ENCODE measurements at places on chromosomes 1 and 21.

DNA sequence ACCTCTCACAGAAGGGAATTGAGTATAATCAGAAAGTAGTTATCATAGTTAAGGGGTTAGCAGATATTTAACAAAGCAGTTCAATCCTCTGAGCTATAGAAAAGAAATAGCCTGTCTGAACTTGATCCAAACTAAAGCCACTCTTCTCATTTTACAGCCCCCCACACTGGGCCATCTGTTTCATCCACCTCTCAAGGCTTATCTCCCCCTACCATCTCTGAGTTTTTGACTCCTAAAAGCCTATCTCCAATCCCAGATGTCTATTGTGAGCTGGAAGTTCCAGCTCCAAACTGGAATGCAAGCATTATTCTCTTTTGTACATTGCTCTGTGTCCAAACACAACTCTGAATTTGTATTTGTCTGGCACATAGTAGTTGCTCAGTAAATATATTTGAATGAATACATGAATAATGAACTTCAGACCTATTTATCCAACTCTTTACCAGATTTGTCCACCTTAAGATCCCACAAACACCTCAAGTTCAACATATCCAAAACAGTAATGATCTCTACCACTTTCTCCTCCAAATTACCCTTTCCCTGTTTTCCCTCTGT is 98.1 kb downstream of the PLPP3 start:
- no peak for DNase-seq

- no peak for DNase-seq
Measured at GRCh38 chr1:209655411-209656231, 3.4 kb upstream of the LAMB3 start.

DNA sequence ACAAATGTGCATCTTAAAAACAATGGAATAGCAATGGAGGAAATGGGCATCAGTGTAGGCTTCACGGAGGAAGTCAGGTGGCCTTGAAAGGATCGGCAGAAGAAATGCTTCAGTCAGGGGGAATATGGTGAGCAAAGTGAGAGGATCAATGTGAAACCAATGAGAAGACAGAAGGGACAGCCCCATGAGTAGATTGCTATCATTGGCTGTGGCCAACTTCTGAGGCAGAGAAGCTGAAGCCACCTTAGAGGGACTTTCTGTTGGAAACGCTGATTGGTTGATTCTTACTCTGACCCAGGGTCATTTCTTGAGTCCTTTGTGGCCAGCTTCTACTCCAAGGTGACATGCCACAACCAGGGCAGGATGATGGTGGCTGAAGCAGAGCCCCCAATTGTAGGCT is 130.7 kb upstream of the ZNF648 start:
- DNase-seq, result no peak

GRCh38 chr21:46264690-46265144 is 20.7 kb downstream of the MCM3AP start:
- DNase-seq, result no peak

DNA sequence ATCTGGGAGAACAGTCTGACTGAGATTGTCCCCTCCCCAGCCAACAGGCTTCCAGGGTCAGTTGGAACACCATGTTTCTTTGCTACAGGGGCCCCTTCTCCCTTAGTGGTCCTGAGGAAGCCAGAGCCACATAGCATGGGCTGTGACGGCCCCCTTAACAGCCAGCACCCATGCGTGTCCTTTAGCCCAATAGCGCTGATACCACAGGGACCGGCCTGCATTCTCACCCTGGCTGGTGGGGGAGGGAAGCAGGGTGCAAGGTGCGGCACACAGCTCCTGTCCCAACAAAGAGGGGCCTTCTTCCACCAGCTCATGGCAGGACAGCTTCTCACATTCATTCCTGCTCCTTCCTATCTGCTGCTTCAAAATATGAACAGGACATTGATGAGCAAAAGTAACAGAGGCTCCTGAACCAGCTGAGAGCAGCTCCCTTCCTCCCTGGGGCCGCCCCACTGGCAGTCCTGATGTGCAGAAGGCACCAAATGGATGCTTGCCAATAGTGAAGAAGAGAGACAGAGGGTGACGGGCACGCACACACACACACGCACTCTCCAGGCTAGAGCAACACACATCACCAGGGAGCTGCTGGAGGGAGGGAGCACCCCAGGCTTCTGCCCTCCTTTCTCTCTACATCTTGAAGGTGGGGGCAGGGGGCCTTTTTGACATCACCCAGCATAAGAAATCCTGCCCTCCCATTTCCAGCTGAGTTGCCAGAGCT is 99.4 kb downstream of the CRYAA start:
- DNase-seq, result no peak

GRCh38 chr1:50109647-50110075 is 941 bp downstream of the ELAVL4 start:
- no peak for DNase-seq

- peak; percentile 72 for DNase-seq
Measured at GRCh38 chr1:181482521-181483284, 614 bp upstream of the CACNA1E start.

- no peak for DNase-seq
Measured at GRCh38 chr21:38927776-38928175, 122.0 kb downstream of the ETS2 start.

- DNase-seq, result no peak
Measured at GRCh38 chr21:34020005-34020847, 53.2 kb upstream of the MRPS6 start.

GRCh38 chr1:81489372-81489934 is 311.3 kb upstream of the ADGRL2 start:
- no peak for DNase-seq

- no peak for DNase-seq
Measured at GRCh38 chr1:102531036-102531435, 534.3 kb upstream of the OLFM3 start.

- no peak for DNase-seq
Measured at GRCh38 chr1:53376742-53377437, 49.0 kb upstream of the LRP8 start.

DNA sequence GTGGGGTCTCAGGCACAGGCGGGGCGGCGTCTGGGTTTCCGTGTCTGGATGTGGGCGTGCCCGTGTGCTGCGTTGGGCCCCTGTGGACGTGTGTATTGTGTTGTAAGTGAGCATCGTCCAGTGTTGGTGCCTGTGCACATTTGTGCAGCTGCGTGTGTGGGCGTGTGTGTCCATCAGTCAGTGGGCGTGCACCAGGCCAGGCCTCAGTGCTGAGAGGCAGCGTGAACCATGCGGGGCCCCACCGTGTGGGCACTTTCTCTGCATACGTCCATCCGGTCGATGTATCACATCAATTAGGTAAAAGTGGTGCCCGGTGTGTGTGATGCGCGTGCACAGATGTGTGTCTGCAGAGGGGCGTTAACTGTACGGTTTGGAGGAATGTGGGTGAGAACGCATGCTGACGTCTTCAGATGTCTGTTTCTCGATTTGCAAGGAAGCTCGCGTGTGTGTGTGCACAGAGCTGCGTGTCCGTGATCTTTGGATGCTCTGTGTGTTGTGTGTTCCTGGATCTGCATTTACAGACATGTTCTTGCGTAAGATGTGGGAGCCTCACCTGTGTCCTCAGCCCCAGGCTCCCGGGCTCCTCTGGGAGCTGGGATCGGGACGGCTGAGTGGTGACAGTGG is 24.6 kb downstream of the AGRN start:
- no peak for DNase-seq

DNA sequence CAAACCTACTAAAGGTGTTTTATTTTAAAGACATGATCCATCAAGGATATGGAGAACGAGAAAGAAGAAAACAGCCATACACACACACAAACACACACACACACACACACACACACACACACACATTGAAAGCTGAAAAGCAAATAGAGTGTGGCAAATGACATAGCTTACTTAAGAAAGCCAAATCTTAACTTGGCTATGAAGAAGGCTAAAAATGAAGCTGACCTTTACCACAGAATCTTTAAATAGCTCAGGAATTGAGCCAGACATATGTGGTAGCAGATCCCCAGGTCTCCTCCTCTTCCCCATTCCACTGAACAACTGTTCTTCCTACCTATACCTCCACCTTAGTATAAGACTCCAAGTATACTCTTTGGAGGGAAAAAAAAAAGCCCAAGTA is 185.6 kb downstream of the CLEC20A start:
- DNase-seq, result no peak

- DNase-seq, result no peak
Measured at GRCh38 chr1:58884706-58885661, 101.1 kb upstream of the JUN start.

- no peak for DNase-seq
Measured at GRCh38 chr1:11746092-11746491, 10.2 kb downstream of the AGTRAP start.

DNA sequence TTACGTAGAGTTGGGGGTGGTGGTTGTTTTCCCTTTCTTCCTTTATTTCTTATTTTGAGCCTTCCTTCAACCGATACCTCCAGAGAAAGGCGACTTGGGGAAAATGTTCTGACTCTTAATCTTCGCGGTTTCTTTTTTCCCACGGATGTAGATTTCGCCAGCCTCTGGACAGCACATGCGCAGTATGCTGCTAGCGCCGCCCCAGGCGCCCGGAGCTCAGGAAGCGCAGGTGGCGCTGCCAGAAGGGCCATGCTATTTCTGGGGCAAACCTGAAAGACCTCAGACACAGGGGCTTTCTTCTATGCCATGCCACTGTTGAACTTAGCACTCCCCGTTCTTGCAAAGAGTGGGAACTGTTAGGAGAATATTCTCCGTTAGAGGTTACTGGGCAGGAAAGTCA is 392.1 kb downstream of the KIF26B start:
- DNase-seq, result no peak

GRCh38 chr1:66532798-66533783 is 862 bp upstream of the SGIP1 start:
- peak; percentile 47 for DNase-seq

Data from mesendoderm (in vitro differentiated cells).